Naive thymus-derived CD4-positive, alpha-beta T cell (primary cell): ENCODE measurements at places on chromosomes 12 and 14. TPM values are rescaled to one million over a fixed set of nuclear protein-coding genes. Genes with fewer than 3 reads are reported as not detected.

- no peaks in the 10 kb centered on the region for H3K36me3 ChIP-seq
- H3K27me3 ChIP-seq: no peaks in the 10 kb centered on the region
- H3K4me1 ChIP-seq: no peaks in the 10 kb centered on the region
Observed at GRCh38 chr12:113130457-113131135, 5.0 kb downstream of the RASAL1 start.

- H3K27me3 ChIP-seq: no peaks in the 10 kb centered on the region
- H3K36me3 ChIP-seq: no peaks in the 10 kb centered on the region
- no peak overlapping the region for H3K4me3 ChIP-seq
- H3K4me1 ChIP-seq: peaks cover 20% of the 10 kb centered on the region
Observed at GRCh38 chr12:7994731-7995205, 37.7 kb upstream of the FOXJ2 start.

NANOG gene
- total RNA-seq: 0.51 TPM

DNA sequence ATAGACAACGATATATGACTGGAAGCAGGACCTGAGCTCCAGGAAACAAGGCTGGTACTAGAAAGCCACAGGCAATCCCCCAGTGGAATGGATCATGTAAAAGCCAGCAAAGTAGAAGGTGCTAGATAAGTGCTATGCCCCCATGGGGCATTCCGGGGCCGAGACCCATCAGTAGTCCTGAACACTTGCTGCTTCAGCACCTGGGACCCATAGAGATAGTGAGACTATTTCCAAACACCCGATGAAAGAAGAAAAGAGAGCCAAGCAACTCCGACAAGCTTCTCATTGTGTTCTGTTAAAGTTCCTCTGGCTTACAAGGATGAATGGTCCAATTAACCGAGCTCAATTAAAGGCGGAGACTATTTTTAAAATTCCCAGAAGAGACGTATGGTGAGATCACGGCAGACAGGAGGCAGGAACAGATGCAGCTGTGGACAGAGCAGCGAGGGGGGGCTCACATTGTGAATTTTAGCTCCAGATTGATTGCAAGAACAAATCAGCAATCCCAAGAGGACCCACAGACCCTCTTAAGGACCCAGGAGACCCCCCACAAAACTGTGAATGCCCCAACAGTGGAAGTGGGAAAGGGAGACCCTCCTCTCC is 142.5 kb upstream of the OVCH1 start:
- H3K36me3 ChIP-seq: no peaks in the 10 kb centered on the region
- H3K27ac ChIP-seq: no peak overlapping the region
- no peak overlapping the region for H3K4me3 ChIP-seq
- no peaks in the 10 kb centered on the region for H3K27me3 ChIP-seq
- no peaks in the 10 kb centered on the region for H3K4me1 ChIP-seq
- DNase-seq: no peak

KRT78 gene
- total RNA-seq: not detected

- no peaks in the 10 kb centered on the region for H3K4me1 ChIP-seq
- DNase-seq: no peak
- H3K36me3 ChIP-seq: no peaks in the 10 kb centered on the region
- no peak overlapping the region for H3K4me3 ChIP-seq
Observed at GRCh38 chr12:74980510-74980909, 229.1 kb downstream of the KCNC2 start.
